ENCODE measurements at places on chromosomes 1 and 21.

DNA sequence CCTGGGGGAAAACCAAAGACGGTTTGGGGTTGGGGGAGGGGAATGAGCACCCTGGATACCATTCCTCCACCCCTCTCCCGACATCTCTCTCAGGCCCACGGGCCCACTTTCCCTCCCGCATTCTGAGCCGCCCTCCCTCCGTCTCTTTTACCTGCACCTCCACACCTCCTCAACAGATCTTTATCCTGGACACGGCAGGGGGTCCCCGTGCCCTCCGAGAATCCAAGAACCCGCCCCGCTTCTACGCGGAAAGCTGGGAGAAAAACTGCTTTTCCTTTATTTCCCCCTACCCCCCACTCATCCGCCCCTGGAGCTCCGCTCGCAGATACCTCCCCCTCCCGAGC is 108.8 kb downstream of the NAV1 start:
- no peak for DNase-seq

DNA sequence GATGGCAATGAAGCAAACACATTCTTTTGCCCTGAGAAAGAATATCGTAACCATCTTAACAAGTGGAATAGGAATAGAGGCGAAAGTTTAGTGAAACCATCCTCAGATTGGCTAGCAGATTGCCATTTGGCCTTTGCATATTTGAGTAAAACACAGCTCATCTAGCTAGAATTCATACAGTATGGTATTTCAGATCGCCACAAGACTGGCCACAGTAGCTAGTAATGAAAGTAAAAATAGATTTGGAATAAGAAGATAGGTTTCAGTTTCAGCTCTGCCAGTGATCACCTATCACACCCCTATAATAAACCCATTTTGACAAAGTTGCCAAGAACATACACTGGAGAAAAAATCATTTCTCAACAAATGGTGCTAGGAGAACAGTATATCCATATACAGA is 294.9 kb downstream of the LRRIQ3 start:
- DNase-seq, result no peak

DNA sequence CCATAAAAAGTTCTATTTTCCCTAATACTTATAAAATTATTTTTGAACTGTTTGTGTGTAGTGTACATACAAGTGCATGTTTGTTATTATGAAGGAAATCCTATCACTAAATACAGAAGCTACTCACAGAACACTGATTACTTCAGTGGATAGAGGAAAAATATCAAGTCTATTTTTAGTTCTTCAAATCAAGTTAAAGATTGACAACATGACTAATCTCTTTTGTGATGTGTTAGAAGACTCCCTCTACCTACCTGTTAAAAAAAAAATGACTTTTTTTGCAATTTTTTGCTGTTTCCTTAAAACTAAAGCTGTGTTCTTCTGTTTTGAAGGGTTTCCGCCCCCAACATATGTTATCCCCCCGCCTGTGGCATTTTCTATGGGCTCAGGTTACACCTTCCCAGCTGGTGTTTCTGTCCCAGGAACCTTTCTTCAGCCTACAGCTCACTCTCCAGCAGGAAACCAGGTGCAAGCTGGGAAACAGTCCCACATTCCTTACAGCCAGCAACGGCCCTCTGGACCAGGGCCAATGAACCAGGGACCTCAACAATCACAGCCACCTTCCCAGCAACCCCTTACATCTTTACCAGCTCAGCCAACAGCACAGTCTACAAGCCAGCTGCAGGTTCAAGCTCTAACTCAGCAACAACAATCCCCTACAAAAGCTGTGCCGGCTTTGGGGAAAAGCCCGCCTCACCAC is 45.5 kb downstream of the NCF2 start:
- no peak for DNase-seq

DNA sequence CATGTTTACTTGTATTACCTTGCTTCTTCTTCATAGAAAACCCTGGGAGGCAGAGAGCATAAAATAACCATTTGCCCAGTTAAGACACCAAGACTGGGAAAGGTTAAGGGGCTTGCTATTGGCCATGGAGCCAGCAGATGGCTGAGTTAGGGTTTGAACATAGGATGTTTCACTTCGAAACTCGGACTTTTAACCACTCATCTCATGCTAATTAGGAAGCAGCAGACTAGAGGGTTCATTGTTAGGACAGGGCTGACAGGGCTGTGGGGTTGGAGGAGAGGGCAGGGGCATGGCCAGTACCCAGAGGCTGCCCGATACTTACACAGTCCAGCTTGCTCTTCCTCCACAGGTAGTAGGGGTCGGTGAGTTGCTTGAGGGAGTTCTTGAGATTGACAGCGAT is 17.0 kb downstream of the SLC26A9 start:
- peak; percentile 32 for DNase-seq

DNA sequence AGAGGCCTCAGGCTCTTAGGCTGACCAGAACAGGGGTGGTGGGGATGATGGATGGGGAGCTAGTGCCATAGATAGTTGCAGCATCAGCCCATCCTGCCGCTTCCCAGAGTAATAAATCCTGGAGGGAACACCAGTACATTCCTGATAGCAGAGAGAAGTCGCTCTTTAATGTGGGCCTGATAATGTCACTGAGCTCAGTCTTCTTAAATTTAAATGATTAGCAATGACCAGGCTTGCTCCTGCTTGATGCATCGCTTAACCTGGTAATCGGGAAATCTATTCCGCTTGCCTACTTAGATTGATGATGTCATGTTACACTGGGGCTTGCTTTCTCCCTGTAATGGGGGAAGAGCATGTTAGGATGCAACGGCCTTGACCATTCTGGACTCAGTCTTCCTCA is 218.6 kb upstream of the PLXNA2 start:
- no peak for DNase-seq

DNA sequence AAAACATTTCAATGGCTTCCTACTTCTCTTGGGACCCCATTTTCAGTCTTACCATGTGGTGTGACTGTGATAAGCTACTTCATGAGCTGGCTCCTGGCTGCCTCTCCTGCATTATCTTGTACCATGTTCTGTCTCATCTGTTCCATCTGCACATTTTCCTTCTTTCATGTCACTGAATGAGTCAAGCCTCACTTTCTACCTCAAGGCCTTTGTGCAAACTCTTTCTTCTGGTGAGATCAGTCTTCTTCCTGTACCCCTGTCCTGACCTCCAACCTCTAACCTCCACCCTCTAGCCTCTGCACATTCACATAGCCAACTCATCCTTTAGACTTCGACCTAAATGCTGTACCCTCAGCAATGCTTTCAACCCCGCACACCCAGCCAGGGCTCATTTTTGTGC is 9.6 kb upstream of the FAM78B start:
- no peak for DNase-seq

- no peak for DNase-seq
Measured at GRCh38 chr1:83131692-83131955, 867.3 kb downstream of the TTLL7 start.

DNA sequence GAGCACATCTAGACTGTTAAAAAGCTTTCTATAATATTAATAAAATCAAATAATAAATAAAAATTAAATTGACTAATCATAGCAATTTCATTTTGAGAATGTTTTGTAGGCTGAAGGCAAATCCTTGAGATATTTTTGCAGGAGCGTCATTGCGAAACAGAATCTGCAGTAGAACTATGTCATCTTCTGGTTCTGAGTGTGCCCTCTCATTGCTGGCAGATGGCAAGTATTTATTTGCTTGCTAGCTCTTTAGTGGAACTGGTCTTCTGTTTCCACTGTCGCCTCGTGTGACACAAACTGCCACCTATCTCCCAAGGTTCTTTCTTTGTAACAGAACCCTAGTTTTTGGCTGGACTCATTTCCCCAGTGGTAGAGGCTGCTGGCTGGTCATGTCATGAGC is 19.0 kb upstream of the IRF2BP2 start:
- no peak for DNase-seq

GRCh38 chr1:239126884-239127283 is 259.5 kb upstream of the CHRM3 start:
- no peak for DNase-seq

DNA sequence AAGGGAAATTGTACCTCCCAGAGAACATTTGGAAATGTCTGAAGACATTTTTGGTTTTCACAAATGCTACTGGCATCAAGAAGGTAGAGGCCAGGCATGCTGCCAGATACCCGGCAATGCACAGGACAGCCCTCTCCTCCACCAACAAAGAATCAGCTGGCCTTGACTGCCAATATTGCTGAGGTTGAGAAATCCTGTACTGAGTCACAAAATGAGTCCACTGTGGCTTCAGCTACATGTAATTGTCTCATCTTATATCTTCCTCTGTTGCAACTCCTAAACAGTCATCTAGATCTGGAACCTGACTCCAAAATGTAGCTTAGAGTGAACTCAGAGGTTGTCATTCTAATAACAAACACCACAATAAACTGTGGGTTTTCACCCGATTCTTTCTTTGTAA is 327.5 kb upstream of the POGK start:
- no peak for DNase-seq

DNA sequence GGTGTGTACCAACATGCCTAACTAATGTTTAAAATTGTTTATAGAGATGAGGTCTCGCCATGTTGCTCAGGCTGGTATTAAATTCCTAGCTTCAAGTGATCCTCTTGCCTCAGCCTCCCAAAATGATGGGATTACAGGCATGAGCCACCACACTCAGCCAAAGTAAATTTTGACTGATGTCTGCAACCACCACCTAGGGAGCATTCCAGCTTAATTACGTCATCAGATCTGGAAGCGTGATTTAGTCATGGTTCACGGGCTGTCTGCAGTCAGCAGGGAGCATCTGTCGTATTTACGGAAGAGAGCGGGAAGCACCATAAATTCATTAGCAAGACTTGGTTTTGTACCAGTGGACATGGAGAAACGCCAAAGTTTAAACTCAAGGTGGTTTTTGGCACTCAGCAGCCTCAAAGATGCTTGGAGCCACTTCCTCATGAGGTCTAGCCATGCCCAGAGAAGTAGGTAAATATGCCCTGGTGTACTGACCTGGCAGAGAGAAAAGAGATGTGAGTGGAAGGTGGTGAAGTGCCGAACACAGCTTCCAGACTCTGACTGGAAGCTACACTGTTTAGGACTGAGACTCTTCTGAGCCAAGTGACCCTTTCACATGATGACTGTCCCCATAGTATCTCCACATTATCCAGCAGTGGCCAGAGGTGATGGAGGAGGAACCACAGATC is 60.8 kb upstream of the SLC35F3 start:
- DNase-seq, result no peak

DNA sequence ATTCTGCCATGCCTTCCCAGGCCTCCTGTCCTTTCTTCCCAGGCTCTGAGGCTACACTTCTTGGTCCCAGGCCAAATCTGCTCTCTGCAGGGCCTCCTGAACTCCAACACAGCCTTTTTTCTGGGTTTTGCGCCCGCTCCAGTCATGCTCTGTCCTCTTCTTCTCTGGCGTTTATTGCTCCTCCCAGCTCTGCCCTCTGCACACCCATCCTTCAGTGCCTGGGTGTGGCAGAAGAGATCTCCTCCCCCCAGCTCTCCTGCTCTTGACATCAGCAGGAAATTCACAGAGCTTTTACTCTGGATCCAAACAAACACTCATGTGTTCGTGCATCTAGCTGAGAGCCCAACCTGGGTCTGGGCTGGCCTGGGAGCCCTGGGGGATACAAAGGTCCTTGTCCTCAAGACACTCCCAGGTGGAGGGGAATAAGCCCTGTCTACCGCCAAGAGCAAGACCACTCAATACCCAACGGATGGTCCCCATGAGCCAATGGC is 22.9 kb upstream of the EPS8L3 start:
- DNase-seq, result peak; percentile 84

- peak; percentile 58 for DNase-seq
Measured at GRCh38 chr1:37509181-37509580, 5.4 kb downstream of the MEAF6 start.

GRCh38 chr1:3610527-3611169 is 660 bp downstream of the MEGF6 start:
- peak; percentile 93 for DNase-seq

DNA sequence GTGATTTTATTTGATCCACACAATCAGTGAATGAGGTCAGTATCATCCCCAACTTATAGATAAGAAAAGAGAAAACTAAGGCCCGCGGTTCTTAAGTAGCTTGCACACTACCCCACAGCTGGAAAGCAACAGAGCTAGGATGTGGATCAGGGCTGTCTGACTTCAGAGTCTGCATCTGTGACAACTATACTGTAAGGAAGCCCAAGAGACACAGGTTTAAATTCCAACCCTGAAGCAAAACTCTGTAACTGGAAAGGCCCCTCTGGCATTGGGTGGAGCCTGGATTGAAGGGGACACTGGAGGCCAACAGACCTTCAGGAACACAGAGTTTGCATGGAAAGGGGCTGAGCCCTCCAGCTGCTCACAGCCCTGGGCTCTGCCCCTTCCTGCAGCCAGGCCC is 40.2 kb downstream of the LGR6 start:
- no peak for DNase-seq

- DNase-seq, result no peak
Measured at GRCh38 chr1:79741720-79742421, 735.3 kb upstream of the ADGRL4 start.

DNA sequence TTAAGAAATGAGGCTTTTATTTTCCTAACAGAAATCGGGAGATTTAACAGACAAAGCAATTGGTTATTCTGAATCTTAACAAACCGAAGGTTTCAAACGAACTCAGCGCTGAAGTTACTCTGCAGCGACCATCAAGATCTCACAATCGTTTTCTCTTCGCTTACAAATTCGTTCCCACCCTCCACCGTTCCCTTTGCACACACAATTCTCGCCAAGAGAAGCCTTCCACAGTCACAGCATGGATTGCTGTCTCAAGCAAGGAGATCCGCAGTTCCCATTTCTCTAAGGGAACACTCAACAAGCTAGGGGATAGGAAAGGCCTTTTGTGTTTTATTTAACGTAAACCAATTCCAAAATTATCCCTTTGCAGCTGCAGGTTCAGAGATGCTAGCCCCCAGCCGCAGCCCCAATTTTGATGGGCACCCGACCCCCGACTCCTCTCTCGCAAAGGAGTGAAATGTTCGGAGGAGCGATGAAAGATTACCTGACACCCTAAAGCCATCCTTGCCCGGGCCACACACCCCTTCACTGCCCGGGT is 755 bp downstream of the FBXO42 start:
- peak; percentile 60 for DNase-seq

- DNase-seq, result peak; percentile 86
Measured at GRCh38 chr1:46333300-46334029, 7.1 kb upstream of the NSUN4 start.

- no peak for DNase-seq
Measured at GRCh38 chr1:214993419-214993818, 89.1 kb upstream of the KCNK2 start.

- peak; percentile 85 for DNase-seq
Measured at GRCh38 chr1:185864889-185865517, 130.8 kb downstream of the HMCN1 start.

GRCh38 chr1:207649865-207650580 is 5.1 kb downstream of the CR1L start:
- no peak for DNase-seq

All from osteoblast (primary cell).